SK-MEL-5 (cell line): ENCODE measurements at places on chromosomes 7 and 10. TPM values are rescaled to one million over a fixed set of nuclear protein-coding genes. Genes with fewer than 3 reads are reported as not detected.
A peak's percentile ranks its signal among the peaks of the same experiment; 100 is the strongest.

The GPR146 gene
- 8.4 and 10.4 TPM in 2 replicates for total RNA-seq

DNA sequence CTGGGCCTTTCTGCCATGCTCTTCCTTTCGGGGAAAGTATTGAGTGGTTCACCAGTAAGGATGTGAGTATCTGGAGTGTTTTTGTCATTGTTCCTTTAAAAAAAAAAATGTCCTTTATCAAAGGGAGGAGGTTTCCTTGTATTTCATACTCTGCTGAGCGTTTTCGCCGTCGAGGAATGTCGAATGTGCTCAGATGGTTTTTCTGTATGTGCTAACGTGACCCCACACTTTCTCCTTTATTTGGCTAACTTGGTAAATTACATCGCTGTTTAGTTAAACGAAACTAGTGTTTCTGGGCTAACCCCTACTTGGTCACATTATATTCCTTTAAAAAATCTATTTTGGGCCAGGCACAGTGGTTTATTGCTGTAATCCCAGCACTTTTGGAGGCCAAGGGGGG lies 45.9 kb downstream of the INPP5A start:
- no peak for DNase-seq

DNA sequence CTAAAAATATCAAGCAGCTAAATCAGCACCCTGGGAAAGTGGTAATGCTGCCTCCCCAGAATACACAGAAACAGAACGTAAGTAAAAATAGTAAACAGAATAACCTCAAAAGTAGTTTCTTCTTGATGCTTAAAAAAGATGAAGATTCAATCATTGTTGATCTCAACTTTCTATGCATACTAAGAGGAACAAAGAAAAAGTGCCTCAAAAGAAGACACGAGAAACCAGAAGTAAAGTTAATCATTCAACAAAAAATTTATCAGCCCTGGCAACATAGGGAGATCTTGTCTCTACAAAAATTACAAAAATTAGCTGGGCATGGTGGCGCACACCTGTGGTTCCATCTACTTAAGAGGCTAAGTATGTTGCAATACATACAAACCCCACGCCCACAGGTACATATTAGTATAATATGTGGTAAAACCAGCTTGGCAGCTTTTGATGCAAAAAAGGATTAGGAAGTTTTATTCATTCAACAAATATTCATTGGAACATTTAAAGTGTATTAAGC lies 153.7 kb downstream of the NRBF2 start:
- DNase-seq = no peak

- DNase-seq = no peak
These were observed 13.8 kb downstream of the RET start for GRCh38 chr10:43090664-43091063.

DNA sequence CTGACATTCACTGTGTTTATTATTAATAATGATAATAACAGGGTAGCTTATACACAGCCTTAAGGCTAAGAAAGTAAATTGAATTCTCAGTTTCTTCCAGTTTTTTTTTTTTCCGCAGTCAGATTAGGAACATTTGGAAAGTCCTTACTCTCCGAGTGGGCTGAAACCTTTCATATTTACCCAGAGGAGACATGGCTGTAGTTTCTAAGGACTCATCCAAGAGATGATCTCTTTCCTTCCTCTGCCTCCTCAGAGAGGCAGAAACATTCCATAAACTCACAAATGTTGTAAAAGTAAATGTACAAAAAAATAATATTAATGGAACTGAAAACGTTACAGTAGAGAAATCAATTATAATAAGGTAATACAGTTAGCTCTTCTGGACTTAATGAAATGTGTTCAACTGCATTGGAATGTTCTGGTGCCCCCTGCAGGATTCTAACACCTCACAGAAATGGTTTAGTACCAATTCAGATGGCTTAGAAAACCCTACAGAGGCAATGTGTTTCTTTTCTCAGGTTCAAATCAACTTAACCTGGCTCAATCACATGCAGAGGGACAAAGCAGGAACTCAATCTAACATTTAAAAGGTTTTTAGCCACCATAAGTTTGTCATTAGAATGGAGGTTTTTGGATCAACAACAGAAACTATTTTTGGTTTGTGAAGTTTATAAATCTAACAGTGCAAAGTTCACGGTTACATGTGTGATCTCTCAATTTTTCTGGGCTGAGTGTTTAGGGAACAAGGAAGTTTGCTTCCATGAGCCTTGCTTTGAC lies 71.7 kb downstream of the ICA1 start:
- peak; percentile 86 for DNase-seq
